ENCODE measurements at places on chromosomes 11 and 22.

- DNase-seq = no peak
Observed at GRCh38 chr11:85699957-85700741, 14.2 kb upstream of the CCDC89 start.

DNA sequence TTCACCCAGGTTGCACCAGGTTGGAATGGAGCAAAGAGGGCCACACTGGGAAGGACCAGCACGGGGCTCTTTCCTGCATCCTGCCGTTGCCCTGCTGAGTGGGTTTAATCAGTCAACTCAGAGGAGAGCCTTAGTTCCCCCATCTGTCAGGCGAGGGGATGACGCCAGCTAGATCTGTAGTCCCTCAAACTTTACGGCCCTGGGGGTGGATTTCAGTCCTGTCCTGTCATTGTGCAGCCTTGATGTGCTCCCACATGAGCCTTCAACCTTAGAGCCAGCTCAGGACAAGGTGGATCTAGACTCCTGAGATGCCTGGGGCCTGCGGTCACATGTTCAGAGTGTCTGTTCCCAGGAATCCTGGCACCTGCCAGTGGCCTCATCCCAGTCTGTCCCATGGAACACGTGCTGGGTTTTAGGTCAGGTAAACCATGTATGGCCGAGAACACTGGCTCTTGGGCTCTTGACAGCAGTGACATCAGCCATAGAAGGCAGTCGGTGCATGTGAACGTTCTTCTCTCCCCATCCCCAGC, 104.3 kb downstream of the BCR start:
- DNase-seq = no peak

GRCh38 chr11:13271060-13271693, 6.4 kb upstream of the BMAL1 start:
- no peak for DNase-seq

DNA sequence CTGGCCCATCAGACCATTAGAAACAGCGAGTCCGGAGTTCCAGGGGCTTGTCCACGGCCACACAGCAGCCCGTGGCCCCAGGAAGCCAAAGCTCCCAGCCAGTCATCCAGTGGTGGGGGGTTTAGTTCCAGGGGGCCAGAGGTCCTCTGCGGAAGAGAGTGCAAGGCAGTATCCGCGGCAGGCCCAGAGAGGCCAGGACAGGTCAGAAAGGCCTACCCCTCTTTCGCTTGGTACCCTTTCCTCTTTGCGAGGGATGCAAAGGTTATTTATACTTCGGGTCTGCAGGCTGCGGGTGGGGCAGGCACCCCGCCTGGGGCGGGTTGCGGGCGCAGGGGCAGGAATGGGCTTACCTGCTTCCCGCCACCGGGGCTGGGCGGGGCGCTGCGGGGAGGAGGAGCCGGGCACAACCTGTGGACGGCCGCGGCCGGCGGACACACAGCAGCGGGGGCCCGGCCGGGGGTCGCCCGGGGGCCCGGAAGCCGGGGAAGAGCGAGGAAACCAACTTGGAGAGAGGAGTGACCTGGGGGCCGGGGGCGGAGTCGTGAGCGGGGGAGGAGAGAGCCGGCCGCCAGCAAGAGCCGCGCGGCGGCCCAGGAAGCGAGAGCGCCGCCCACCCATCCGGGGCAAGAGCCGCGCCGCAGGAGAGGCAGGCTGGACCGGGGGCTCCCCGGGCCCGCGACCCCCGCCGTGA, at the start of gene SH3BP1:
TSS of gene SH3BP1 (plus strand) at position 600 of the 691 bp plus-strand sequence. CDS start 119 bp downstream, outside the sequence.
- peak; percentile 15 for DNase-seq

DNA sequence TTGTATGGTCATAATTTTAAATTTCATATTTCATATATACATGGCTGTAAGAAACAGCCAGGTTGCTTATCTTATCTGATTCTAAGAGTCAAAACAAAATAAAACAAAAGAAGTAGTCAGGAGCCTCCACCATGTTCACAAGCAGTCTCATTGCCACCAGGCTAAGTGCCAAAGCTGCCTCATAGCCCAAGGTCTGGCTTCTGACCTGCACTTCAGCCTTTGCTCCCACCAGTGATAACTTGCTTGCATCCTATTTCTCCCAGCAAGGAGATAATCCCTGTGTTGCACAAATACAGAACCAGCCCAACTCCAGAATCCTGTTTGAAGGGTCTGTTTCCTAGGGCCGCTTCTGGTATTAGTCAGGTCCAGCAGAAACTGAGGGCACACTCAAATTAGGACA, 53.9 kb upstream of the TSKU start:
- DNase-seq = no peak

DNA sequence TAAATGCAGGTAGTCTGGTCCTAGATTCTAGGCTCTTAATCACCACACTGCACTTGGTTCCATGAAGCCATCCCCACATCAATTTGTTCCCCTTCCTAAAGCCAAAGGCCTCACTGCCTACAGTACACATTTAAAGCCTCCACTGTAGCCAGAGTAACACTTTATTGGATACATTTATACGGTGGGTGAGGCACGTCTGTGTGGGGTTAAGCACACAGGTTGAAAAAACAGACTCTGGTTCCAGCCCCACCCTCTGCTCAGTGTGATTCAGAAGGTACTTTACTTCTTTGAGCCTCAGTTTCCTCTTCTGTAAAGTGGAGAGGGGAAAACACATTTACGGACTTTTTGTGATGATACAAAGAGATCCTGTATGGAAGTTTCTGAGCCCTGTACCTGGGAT, 22.5 kb downstream of the DSCAML1 start:
- DNase-seq = no peak

DNA sequence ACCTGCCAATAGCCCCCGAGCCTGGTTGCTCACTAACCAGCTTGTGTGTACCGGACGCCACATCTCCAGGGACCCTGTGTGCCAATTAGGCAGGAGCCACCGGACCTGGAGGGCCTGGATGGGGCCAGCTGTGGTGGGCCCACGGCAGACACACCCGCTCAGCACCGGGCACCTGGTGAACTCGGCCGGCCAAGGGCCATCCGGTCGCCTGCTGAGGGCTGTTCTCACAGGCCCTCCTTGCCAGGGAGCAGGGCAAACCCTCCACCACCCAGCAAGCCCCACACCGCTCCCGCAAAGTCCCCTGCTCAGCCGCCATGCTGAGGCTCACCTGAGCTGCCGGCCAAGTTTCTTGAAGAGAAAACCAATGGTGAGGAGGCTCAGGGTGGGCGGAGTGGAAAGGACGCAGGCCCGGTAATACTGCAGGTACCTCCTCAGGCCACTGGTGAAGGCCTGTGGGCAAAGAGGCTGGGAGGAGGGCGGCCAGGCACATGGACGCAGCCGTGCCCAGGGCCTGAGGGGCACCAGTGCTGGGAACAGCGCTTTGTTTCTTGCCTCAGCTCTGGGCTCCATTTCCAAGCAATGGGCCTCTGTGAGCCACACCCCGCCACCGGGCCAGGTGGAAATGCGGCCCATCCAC, 17.1 kb downstream of the TUBGCP6 start:
- DNase-seq = no peak

GRCh38 chr22:46761539-46762237, 762 bp upstream of the TBC1D22A start:
- peak; percentile 38 for DNase-seq

GRCh38 chr11:76510060-76511047, 65.5 kb downstream of the EMSY start:
- no peak for DNase-seq

DNA sequence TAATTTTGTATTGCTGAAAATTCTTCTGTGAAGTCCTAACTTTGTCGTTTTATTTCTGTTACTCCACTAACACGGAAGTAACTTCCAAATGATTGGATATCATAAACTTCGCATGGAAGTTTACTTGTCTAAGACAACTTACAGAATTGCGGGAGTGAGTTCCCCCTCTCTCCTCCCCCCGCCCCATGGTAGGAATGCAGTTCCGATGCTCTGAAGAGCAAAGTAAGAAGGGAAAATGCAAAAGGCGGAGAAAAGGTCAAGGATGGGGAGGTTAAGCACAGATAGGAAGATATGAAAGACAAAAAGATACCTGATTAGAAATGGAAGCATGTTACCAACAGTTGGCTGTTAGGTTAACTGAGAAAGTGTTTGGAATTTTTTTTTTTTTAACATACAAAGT, 1.3 kb downstream of the EIF3M start:
- DNase-seq = no peak

GRCh38 chr22:31585161-31585859, 76.7 kb downstream of the PISD start:
- DNase-seq = no peak

DNA sequence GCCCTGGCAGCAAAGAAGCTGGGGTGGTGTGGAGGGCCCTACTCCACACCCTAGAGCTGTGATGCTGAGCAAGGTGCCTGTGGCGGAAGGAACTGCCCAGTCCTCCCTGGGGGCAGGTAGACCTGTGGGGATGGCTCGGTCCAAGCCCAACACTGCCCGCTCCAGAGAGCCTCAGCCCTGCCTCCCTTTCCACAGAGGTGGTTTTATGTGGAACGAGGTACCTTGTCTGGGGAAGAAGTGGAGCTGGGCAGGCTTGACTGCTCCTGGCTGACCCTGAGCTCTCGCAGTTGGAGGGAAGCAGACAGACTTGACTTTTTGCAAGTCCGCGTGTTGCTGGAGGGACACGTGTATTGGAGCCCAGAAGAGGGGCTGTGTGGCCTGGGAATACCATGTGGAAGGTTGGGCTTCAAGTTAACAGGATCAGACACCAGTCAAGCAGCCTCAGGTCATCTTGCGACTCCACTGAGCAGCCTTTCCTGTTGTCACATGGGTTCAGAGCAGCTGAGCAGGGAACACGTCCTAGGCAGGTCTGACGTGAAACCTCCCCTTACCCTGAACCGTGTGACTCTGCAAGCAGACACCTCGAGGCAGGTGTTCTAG, 117.7 kb downstream of the CACNA1I start:
- DNase-seq = no peak

- no peak for DNase-seq
Observed at GRCh38 chr11:96390488-96390792, 627 bp downstream of the JRKL start.

DNA sequence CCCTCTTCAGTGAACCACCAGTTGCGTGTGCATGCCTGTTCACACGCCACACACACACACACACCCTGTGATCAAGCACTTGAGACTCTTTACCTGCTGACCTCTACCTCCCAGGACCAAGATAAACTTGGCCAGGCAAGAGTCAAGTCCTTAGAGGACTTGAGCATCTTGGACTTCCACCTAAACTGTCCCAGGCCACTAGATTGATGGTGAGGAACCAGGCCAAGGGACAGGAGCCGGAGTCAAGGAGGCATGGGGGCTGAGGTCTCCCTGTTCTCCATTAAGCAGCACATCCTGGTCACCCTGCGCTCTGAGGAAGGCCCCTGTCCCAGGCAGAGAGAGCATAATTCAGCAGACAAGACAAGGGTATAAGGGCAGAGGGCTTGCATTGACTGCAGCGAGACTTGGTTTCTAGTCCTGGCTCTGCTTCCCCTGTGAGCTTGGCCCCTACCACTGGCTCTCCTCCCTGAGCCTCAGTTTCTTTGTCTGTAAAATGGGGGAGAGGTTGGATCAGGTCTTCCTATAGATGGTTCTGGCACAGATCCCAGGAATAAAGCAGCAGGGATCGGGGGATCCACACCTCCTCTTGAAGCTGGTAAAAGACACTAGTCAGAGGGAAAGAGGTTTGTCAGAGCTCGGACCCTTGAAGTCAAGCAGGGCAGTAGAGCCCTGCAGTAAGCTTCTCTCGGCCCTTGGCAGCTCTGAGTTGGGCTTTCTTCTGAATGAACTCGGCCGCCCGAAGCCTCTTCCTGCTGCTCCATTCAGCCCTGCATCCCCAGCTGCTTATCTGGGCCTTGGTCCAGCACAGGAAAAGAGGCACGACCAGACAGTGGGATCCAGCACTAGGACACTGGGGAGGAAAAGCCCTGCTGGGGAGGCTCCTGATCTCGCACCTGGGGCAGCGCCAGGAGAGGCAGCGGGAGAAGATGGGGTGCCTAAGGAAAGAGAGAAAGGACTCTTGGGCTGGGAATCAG, 2.0 kb downstream of the CREB3L1 start:
- DNase-seq = no peak

- no peak for DNase-seq
Observed at GRCh38 chr11:30423886-30424285, 101.0 kb downstream of the ARL14EP start.

GRCh38 chr22:23715806-23716375, 25.1 kb downstream of the RGL4 start:
- no peak for DNase-seq

DNA sequence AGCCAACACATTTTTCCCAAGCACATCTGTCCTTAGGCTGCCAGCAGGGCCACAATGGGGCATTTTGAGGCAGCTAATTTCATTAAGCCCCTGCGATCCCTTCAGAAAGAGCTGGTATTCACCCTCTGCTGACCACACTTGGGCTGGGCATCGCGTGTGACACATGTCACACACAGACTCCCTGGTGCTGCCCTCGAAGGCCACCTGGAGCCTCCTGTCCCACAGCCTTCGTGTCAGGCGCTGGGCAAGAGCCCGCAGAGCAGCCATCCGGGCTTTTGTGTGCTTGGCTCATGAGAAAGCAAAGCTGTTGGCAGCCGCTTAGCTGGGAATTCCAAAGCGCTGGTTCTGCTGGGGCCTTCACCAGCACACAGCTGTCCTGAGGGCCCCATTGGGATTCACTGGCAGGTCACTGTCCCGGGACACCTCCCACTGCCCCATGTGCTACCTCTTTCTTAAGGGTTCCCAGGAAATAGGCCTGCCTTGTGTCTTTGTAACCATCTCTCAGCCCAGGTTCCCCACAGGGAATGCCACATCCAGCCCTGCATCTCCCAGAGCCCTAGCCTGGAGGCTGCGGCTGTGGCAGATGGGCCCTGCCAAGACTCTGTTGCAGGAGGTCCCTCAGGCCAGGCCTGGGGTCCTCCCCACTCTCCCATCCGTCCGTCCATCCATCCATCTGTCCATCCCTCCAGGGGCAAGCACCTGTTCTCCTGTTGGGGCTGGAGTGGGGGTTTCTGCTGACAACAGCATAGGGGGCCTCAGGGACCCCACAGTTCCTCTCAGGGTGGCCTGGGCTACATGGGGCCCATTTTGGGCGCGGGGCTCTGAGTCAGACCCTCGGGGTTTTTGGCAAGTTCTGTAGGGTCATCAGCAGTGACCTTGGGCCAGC, 4.9 kb downstream of the CLDN5 start:
- DNase-seq = no peak

DNA sequence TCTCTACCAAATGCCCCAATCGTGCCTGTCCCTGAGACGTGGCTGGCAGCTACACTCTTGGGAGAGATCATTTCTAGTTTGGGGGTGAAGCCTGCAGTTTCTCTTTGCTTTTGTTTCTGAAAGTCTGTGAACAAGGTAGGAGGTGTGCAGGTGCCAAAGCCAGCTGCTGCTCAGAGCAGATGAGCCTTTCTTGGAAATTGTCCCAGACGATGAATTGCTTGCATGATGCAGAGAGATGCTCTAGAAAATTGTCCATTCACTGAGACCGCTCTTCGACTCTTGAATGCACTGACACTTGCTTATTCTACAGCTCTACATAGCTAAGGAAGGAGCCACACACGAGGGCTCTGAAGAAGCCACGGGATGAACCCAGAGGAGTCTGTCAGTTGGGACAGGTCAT, 225.6 kb upstream of the E2F8 start:
- peak; percentile 79 for DNase-seq

- no peak for DNase-seq
Observed at GRCh38 chr22:44668190-44668885, 33.7 kb upstream of the PRR5 start.

Measured in NCI-H2171 treated with DMSO at 0.1 percent for 48 hours (cell line).